ENCODE measurements at places on chromosomes 16 and 17.

- no peak for DNase-seq
These were observed 604 bp downstream of the HS3ST3B1 start for GRCh38 chr17:14301279-14302090.

DNA sequence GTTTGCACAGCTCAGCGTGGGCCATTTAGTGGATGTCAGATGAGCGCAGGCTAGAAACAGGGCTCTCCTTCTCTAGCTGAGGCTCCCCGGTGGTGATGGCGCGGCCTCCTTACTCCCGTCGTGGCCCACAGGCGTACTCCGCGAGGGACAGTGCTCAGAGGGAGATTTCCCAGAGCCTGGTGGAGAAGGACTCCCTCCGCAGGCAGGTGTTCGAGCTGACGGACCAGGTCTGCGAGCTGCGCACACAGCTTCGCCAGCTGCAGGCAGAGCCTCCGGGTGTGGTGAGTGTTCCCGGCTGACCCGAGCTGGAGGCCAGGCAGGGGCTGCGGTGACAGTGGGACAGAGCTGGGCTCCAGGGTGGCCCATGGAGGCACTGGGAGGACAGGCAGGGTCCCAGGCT lies 21.4 kb downstream of the CARD14 start:
- no peak for DNase-seq

GRCh38 chr17:45371414-45372324 lies 54.8 kb upstream of the MAP3K14 start:
- peak; percentile 83 for DNase-seq

DNA sequence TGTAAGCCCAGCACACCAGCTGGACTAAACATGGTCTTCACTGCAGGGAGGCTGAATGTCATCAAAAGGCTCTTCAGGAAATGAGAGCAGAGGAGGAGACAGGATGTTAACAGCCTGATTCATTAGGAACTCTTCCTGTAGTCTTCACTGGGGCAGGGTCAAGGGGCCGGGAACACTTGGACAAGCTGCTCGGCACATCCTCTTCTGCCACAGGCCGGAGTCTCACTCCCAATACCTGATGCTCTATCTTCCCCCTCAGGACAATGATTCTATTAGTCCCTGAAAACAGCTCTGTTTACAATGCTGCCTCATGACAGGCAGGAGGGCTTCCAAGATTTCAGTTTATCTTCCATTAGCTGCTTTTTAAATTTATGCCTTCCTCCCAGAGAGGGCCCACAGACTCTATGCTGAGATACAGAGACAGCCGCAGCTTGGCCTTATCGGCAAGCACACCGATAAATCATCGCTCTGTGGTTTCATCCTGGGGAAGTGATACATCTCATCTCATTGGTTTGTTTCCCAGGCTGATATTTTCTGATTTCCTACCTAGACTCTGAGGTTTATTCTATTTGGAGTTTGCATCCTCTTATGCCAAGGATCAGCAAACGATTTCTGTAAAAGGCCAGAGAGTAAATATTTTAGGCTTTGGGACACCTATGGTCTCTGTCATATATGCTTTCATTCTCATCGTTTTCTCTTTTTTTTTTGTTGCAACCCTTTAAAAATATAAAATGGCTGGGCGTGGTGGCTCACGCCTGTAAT lies 214.0 kb upstream of the ASIC2 start:
- no peak for DNase-seq

DNA sequence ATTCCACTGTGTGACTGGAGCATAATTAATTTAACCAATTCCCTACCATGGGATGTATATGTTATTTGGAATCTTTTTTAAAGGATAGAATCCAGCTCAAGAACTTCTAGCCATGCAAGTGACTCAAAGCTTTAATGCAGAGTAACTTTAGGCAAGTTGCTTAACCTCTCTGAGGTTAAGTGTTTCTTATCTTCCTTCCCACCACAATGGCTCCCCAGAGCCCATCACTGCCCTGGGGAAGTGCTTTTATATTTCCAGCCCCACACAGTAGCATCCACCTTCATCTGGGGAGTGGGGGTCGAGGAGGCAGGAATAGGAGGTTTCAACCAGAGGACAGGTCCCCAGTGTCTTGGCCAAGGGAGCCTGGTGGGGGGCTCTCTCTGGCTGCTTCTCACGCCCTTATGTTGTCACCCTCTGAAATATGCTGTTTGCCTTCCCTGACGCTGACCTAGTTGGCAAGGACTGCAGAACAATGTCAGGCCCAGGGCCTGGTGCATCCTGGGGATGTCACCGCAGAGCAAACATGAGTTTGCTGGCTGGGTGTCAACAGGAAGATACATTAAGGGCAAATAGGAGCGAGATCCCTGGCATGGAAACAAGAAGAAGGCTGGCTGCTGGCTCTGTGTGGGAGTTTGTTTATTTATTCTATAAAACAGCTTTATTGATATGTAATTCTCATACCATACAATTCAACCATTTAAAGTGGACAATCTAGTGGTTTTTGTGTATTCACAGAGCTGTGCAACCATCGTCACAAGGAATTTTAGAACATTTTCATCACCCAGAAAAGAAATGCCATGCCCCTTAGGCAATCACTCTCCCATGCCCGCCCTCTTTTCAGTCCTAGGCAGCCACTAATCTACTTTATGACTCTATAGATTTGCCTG lies 46.6 kb upstream of the WSB1 start:
- DNase-seq = peak; percentile 39

- DNase-seq = no peak
These were observed 29.4 kb downstream of the SLC12A3 start for GRCh38 chr16:56894331-56894917.
